ENCODE measurements at places on chromosomes 2 and 18.

GRCh38 chr2:213104092-213104902, 47.1 kb downstream of the IKZF2 start:
- peak; percentile 19 for DNase-seq

DNA sequence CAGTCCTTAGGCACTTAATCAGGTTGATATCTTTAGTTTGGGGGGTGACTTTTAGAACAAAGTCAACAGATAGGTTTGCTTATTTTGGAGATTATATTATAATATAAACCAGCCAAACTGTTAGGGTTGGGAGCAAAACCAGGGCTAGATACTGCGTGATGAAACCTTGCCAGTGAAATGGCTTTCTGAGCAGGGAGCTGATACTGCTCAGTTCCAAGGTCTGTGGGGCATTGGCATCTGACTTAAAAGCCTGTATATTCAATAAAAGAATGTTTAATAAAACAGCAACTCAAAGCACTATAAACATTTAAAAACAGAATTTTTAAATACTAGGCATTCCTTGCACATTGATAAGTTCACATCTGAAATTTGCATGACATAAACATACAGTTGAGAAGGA, 19.3 kb downstream of the PTPRM start:
- no peak for DNase-seq

DNA sequence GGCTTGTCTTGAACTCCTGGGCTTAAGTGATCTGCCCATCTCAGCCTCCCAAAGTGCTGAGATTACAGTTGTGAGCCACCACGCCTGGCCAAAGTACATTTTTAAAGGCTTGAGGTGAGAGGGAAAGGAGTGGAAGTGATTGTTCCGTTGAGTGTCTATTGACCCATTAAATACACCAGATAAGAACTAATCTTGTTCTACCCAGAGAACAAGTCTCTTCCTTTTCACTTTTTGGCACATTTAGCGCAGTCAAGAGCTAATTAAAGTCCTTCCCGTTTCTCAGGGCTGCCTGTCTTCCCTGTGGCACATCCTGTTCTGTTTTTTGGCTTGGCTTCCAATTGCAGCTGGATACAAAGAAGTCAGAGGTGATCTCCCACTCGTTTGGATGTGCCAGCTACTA, 172.3 kb downstream of the ALPK2 start:
- DNase-seq, result no peak

DNA sequence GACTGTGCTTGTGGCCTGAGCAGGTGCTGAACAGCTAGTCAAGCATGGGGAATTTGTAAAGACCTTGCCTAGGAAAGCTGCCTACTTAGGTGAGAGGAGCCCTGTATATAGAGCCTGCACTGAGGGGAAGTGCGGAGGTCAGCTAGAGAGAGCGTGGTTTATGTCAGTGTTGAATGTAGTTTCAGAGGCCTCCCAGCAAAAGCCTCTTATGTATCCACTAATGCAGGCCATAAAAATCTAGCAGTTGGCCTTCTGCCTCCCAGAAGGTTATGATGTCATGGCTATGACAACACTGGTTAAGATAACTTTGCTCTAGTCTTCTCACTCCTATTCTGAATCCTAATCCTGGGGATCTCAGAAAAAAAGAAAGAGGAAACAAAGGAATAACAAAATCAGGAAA, 88.9 kb downstream of the ASXL3 start:
- no peak for DNase-seq

DNA sequence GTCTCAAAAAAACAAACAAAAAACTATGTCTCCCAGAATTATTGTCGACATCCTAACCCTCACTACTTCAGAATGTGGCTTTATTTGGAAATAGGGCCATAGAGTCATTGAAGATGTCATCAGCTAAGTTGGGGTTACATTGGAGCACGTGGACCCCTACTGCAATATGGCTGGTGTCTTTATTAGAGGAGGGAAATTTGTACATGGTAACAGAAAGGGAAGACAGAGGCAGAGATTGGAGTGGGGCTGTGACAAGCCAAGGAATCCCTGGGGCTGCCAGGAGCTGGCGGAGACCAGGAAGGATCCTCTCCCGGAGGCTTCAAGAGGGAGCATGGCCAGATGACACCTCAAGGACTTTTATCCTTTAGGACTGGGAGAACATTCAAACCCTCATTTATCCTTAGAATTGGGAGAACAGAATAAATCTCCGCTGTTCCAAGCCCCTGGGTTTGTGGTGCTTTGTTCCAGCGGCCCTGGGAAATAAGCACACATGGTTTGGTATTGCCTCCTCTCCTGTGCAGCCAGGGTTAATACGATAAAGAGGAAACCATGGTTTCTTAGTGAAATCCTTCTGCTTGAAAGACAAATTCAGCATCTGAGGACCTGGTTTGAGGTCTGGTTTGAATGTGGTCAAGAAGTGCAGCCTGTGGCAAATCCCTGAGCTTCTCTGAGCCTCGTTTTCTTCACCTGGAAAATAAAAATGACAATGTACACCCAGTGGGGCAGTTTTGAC, 184.7 kb downstream of the MYCN start:
- no peak for DNase-seq

- DNase-seq, result no peak
Observed at GRCh38 chr18:62452280-62452831, 70.5 kb upstream of the ZCCHC2 start.

DNA sequence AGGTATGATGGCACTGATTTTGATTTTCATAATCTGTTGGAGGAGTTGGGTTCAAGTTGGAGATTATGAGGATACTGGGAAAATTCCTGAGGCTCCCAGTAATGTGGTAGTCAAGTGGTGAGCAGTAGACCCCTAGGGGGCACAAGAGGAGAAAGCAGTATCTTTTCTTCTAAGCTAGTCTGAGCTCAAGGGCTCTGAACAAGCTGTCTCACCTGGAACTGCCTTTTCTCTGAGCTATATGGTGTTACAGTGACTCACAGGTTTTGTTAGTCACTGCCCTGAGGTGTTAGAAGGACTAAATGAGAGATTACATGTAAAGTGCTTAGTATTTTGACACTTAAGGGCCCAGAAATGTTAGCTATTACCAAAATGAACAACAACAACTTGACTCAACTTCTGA, 42.2 kb downstream of the CD302 start:
- peak; percentile 16 for DNase-seq

DNA sequence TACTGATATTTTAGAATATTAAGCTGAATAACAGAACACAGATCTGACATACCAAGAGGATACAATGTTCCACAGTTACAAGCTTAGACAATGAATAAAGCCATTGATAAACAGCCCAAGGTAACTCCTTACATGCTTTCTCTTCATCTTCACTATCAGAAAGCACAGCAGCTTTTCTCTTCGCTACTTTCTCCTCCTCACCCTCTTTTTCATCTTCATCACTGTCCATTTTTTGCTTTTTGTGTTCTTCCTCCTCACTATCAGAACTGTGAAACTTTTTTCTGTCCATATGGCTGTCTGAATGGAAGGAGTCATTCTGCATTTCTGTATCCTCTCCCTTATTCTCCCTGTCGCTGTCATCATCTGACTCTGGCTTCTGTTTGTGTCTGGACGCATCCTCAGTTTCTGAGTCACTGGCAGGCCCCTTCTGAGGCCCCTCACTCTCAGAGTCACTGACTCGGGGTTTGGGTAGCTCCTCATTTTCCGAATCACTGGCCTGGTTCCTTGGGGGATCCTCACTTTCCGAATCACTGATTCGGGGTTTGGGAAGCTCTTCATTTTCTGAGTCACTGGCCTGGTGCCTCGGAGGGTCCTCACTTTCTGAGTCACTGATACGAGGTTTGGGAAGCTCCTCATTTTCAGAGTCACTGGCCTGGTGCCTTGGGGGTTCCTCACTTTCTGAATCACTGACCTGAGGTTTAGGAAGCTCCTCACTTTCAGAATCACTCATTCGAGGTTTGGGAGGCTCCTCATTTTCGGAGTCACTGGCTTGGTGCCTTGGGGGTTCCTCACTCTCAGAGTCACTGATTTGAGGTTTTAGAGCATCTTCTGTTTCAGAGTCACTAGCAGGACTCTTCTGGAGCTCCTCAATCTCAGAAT, 21.5 kb downstream of the IWS1 start:
- DNase-seq, result peak; percentile 43

DNA sequence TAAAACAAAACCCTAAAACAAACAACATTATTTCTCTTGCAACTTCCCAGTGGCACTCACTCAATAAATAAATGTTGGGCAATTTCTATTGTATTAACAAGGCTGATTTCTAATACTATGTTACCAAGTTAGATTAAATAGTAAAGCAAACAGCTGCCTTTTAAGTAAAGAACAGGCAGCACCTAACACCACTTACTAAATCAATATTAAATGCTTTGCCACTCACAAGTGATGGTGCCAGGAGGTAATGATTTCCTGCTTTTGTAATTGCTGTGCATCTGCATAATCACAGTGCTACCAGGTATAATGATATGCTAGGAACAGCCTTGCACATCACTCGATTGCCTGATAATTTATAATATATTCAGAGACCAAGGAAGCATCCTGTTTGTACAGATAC, 276.5 kb downstream of the NBAS start:
- no peak for DNase-seq

- peak; percentile 60 for DNase-seq
Observed at GRCh38 chr2:231104115-231104713, 20.6 kb downstream of the HTR2B start.

DNA sequence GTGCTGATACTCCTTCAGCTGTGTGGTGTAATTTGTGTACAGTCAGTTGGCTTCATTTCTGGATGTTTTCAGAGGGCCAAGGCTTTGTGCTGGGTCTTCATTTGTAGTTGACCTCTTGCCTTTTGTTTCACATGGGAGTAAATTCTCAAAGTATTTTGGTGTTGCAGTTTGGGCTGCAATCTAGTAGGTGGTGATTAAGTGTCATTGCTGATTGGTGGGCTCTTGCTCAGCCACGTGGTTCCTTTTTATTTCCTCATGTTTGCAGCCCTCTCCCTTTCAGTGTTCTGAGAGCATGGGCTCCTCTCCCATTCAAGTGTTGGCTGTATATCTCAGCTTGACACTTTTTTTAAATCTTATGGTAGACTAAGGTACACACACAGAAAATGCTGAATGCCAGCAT, 96.8 kb downstream of the SNTG2 start:
- DNase-seq, result no peak

DNA sequence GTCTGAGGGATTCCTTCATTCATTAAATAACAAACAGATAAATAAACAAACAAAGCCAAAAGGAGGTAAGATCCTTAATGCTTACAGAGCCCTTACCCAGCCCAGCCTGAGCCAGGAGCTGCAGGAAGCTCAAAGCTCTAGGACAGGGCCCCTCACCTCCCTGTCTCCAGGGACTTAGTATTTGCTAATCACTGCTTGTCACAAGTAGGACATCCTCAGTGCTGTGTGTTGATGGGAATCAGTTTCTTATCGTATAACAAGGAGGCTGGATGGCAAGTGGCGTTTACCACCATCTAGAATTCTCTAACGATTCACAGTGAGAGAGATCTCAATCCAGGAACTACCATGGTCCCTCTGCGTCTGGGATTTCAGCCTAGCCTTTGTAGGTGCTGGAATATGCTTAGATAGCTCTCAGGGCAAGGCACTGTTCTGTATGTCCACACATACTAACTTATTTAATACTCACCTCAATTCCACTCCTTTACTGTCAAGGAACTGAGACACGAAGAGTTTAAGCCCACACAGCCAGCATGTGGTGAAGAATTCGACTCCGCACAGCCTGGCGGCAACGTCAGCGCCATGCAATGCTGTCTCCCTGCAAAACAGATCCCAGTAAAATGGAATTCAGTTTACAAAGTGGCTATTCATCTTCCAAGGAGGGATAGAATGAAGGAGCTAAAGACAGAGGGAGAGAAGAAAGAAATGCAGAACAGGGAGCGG, 164.8 kb downstream of the MYCN start:
- DNase-seq, result no peak

GRCh38 chr2:233082931-233083755, 23.0 kb downstream of the INPP5D start:
- no peak for DNase-seq

DNA sequence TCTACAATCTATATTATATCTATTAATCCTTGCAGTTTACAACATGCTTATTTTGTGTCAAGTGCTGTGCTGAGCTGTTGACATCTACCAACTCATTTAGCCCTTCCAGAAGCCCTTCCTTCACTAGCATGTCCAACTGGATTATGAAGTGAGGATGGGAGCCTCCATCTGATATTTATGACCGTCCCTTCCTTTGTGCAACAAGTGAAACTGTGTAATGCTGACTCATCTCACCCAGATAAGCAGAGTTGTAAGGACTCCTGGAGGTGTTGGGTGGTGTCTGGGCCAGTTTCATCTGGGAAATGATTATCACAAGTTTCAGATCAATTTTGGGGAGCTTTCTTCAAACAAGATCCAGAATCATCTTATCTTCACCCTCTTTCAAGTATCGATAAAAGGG, 156.6 kb upstream of the ETAA1 start:
- DNase-seq, result peak; percentile 36

GRCh38 chr18:56721491-56721890, 70.3 kb downstream of the WDR7 start:
- DNase-seq, result no peak

- DNase-seq, result no peak
Observed at GRCh38 chr2:209238765-209239584, 184.9 kb upstream of the MAP2 start.

DNA sequence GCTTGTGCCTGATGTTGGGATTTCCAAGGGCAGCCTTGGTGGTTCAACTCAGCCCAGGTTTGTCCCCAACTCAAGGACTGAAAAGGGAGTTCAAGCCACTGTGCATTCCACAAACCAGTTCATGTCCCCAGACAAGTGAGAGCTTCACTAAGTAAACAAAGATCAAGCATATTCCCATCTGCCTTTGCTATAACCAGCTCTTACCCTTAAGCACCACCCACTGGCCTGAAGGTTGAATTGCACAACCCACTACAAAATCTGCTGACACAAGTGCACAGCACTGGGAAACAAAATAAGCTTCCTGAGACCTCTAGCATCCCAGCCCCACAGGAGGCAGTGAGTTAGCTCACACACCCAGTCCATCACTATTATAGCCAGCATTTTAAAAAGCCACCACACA, 516.7 kb downstream of the NR4A2 start:
- DNase-seq, result no peak

DNA sequence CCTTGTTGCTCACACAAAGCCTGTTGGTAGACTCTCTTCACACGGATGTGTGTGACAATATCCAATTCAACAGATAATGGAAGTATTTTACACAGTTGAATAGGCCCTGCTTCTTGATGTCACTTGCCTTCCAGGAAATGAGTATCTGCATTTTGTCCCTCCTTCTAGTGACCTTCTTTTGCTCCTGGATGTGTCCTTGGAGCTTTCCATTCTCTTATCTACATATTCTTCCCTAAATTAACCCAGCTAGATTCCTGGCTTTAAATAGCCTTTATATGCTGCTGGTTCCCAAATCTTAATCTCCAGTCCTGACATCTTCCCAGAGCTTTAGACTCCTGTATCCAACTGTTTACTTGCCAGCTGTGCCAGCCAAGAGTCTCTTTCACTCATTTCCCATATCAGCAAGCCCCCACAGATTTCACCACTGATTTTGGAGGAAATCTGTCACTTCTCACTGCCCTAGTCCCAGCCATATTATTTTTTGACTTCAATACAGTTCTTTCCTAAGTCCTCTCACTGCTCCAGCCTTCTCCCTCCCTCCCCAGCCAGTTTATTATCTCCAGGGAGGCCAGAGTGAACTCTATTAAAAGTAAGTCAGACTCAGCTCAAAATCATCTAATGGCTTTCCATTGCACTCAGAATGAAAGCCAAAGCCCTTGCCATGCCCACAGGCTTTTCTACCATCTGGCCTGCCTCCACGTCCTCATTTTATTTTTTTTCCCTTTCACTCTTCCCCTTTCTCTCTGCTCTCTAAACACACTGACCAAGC, 170.0 kb downstream of the PDE11A start:
- DNase-seq, result no peak
